ENCODE measurements at places on chromosomes 5 and 9. TPM values are rescaled to one million over a fixed set of nuclear protein-coding genes. Genes with fewer than 3 reads are reported as not detected.

Gene GRXCR2
- not detected for total RNA-seq

Gene AGXT2
- not detected for total RNA-seq

Gene PCDHB11
- not detected for total RNA-seq

Gene ZNF483
- total RNA-seq = 1.8 TPM

Gene TUSC1
- total RNA-seq = 10.6 TPM

Gene C9orf50
- total RNA-seq = not detected

Gene GAPT
- total RNA-seq = not detected

Gene ANKRD31
- 0.10 TPM for total RNA-seq

Gene ANKRD20A1
- total RNA-seq = 0.61 TPM

Gene TPPP
- total RNA-seq = 0.14 TPM

Gene ANKRD33B
- total RNA-seq = 4.3 TPM

Gene RAI14
- 37.8 TPM for total RNA-seq

Gene MCCC2
- total RNA-seq = 42.6 TPM

Gene AFAP1L1
- total RNA-seq = 16.6 TPM

Gene FGF1
- total RNA-seq = 1.0 TPM
